CD4-positive, alpha-beta T cell (primary cell): ENCODE measurements at places on chromosomes 1 and 21. TPM values are rescaled to one million over a fixed set of nuclear protein-coding genes. Genes with fewer than 3 reads are reported as not detected.

DNA sequence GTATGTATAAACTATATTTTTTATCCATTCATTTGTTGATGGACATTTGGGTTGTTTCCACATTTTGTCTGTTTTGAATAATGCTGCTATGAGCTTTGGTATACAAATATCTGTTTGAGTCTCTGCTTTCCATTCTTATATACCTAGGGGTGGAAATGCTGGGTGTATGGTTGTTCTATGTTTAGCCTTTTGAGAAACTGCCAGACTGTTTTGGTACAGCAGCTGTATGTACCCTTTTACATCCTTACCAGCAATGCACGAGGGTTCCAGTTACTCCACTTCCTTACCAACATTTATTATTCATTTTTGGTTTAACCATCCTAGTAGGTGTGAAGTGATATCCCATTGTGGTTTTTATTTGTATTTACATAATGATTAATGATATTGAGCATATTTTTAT lies 13.9 kb downstream of the RASAL2 start:
- no peak for DNase-seq

FCMR gene
- total RNA-seq, result 171 TPM

AVPR1B gene
- total RNA-seq, result not detected

DNA sequence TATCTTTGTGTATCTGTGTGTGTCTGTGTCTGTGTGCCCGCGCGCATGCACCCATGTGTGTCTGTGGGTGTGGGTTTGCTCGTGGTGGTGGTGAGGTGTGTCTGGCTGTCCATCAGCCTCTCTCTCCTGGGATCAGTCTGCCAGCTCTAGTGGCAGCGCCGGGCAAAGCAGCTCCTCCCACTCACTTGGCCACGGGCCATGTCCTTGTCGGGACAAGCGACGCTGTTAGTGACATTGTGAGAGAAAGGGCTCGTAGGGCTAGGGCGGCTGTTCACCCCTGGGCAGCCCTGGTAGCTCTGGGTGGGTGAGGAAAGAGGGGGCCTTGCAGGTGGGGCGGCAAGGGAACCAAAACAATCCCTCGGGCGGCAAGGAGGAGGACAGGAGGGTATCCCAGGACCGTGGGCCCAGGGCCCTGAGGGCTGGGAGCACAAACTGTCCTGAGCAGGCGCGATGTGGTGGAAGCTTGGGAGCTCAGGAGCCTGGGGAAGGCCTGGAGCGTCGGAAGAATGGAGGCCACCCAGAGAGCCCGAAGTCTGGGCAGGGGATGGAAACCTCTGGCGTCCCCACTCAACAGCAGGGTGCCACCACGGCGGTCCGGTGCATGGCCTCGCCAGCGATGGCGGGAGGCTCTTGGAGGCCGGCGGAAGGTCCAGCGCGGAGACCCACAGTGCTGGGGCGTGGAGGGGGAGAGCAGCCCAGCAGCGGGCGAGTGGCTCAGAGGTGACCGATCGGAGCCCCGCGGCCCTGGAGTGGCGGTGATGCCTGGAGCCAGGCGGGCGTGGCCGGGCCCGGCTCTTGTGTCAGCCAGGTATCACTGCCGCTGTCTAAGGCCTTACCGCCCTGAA lies 140.5 kb downstream of the LIPI start:
- no peak for DNase-seq

DNA sequence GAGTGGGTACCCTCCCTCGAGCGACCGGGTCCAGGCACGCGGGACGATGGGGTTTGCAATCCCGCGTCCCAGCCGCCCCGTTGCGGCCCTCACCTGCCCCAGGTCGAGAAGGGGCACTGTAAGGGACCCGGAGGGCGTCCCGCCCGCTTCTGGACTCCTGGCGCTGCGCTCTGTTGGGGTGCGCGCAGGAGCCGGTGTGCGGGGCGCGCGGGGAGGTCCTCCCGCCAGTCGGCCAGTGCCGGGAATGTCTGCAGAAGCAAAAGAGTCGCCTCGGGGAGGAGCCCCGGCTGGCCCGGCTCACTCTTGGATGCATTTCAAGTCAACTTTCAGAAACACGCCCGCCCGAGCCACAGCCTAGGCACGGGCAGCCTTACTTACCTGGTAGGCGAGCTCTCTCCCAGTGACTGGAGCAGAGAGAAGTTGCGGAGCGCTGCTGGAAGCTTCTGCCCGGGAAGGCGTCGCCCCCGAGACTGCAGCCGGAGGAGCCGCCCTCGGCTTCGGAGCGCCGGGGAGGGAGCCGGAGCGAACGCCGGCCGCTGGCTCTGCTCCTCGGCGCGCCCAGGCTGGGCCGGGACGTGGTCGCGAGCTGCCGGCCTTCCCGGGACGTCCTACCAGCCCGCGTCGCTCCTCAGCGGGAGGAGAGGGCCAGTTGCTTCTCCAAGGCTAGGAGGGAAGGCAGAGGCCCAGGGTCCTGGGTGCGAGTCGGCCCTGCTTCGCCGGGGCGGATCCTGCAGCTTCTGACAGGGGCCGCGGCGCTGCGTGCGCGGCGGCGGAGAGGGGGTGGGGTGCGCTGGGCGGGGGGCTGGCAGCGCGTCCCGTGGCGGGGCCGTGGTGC lies at the start of gene LMX1A:
LMX1A (minus strand) TSS at position 739 of the 835 bp plus-strand sequence. CDS start 1,156 bp downstream, outside the sequence.
- DNase-seq, result no peak

- no peak for DNase-seq
Observed at GRCh38 chr1:157878059-157878458, 36.5 kb upstream of the CD5L start.

GJA8 gene
- not detected for total RNA-seq

TRPM2 gene
- total RNA-seq, result 2.9 TPM

MPL gene
- total RNA-seq, result not detected

HPCA gene
- total RNA-seq, result not detected

PRAMEF8 gene
- not detected for total RNA-seq

ADAMTS5 gene
- not detected for total RNA-seq

- DNase-seq, result no peak
Observed at GRCh38 chr1:107870696-107871095, 94.3 kb downstream of the VAV3 start.

DNA sequence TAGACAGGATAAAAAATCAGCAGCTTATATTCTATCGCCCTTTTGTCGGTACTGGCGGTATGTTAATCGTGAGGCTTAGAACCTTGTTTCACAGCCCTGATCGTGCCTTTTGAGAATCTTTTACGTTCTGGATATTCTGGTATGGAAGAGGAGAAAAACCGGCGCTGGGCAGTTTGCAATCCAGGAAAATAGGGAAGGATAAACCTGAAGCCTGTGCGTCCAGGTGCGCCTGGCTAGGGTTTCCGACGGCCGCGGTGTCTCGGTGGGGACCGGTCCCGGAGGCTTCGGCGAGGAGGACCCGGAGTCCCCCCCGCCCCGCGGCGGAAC lies 258 bp upstream of the SYPL2 start:
- DNase-seq, result no peak

RIPPLY3 gene
- not detected for total RNA-seq

DNA sequence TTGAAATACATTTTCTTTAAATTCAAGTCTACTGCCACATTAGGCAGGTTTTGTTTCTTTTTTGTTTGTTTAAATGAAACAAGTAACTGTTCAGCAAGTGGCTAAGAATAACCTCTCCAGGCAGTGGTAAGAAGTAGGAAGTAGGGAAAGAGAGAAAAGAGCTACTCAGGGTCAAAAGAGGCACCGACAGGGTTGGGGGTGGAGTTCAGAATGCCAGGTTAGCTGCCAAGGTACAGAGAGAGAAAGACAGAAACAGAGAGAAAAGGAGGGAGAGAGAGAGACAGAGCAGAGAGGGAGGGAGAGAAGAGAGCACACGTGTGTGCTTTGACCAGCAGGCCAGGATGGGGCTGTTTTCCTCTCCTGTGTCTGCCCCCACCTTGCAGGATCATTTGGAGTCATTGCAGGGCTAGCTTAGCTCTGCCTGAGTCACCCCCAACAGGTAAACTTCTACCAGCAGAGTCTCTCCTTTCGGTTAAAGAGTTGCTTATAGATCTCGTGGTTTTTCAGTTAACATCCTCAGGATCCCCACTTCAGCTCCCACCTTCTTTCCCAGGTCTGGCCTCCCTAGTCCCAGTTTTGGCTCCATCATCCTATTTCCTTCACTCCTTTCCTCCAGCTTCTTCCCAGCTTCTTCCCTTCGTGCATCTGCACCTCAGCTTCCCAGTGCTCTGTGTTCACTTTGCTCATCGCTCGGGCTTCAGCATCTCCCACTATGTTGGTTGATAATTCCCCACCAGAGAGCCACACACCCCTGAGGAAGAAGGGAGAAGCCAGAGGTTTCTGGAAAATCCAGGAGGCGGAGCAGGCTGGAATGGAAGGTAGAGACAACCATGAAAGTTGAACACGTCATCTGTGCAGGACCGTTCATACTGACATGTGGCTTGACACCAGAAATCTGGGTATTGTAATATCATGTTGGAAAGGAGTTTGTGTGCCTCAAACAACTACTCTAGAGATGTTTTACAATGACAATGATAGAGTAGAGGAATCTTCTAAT lies 21.8 kb upstream of the RAB4A start:
- no peak for DNase-seq

DNA sequence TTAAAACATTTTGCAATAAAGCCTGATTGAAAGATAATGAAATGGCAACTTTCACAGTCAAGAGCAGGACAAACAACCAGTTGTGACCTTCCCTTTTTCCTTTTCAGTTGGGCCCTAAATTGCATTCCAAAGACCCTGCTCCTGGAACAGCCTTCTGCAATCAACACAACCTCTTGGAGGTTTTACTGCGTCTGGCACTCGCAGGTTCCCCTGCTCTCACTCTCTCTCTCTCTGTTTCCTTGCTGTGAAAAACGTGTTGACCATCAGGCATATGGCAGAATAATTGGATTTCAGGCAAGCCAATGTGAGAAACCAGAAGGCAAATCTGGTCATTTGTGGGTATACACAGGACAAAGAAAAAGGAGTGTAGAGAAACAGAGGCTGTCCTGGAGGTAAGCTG lies 23.2 kb downstream of the SLC44A5 start:
- no peak for DNase-seq

DNA sequence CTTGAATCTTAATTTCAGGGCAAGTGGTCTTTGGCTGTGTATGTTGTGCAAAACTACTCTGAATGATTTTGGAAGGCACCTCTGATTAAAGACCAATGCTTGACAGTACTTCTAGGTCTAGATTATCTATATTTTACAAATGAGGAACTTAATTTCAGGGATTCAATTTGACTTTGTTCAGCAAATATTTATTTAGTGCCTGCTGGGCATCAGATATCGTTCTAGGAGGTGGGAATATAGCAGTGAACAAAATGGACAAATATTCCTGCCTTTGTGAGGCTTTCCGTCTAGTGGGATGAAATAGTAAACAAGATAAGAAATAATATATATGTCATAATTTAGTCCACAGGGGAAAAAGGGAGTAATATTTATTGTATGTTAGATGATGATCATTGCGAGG lies 4.7 kb downstream of the ZNF326 start:
- no peak for DNase-seq

DNA sequence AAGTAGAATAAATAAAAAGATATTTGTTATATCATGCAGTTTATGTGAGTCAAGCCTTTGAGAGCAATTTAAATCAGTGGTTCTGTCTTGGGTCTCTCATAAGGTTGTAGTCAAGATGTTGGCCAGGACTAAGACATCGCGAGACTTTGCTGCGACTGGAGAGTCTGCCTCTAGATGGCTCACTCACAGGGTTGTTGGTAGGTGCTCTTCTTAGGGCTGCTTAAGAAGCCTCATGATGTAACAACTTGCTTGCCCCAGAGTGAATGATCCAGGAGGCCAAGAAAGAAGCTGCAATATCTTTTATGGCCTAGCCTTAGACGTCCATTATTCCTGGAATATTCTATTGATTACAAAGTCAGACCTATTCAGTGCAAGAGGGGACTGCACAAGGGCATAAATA lies 73.1 kb upstream of the CACHD1 start:
- DNase-seq, result no peak

DNA sequence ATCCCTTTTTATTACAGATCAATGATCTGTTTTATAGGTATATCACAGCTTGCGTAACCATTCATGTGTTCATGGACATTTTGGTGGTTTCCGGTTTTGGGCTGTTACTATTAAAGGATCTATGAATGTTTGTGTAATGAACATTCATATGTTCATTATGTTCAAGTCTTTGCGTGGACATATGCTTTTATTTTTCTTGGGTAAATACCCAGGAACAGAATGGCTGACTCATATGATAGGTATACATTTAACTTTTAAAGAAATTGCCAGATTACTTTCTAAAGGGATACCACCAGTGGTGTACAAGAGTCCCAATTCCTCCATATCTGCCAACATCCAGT lies 73.7 kb downstream of the SPATA46 start:
- no peak for DNase-seq

DNA sequence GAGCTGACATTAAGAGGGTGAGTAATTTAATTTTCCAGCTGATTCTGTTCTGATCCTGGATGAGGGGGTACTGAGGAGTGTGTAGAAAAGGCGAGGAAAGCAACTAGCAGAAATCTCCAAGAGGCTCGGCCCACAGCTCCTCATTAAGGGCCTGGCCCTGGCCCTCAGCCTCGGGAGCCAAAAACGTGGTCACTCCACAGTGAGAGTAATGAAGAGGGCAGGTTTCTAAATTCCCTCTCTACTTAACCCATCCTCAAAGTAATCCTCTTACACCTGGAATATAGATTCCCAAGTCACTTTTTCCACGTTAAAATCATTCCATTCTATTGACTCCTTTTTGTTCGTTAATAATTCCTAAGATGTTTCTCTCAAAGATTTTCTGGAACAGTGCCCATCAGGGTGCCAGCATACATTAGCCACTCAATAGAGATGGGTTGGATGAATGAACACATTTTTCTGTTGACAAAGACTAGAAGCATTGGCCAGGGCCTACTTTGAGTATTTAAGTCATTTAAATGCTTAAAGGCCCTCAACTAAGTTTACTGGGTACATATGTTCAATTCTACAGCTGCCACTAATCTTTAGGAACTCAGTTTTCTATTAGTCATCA lies 1.1 kb upstream of the COL11A1 start:
- DNase-seq, result no peak

- no peak for DNase-seq
Observed at GRCh38 chr1:8864713-8865344, 13.7 kb downstream of the ENO1 start.

DNA sequence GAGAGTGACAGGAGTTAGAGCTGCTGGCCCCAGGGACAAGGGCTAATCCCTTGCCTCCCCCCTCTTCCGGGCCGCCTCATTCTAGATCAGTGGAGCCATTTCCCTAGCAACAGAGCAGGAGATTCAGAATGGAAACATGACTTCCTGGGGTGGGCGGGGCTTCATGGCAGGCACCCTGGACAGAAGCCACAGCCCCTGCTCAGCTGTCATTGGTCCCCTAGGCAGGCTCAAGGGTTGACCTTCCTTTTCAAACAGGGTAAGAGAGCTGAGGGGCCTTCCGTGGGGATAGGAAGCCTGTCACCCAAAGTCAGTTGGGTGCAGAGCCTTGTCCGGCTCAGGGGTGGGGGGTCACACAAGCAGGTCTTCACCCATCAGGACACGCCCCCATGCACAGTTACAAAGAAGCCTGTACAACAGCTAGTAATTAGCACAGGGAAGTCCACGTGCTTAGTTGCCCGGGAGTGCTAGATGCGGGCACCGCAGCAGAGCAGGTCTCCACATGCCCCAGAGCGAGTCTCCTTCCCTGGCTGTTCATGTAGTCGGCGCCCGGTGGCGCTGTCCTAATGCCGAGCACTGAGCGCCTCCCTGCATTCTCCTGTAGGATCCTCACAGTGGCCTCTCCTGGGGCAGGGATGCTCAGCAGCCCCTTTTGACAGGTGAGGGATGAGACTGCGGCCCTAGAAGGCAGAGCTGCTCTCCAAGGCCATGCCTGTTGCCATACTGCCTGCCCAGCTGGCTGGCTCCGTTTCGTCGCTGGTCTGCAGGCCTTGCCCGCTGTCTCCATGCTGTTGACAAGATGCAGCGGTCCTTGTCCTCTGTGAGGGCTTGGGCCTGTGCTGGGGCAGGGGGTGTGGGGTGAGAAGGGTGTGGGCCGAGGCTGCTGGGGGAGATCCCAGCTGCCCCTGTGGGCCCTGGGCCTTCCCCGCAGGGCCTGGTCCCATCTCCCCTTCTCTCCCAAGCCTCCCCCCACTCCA lies 5.1 kb downstream of the TMEM201 start:
- no peak for DNase-seq

GRCh38 chr21:43961382-43961909 lies 50.7 kb upstream of the TRAPPC10 start:
- no peak for DNase-seq
